Kidney glomerular epithelial cell (primary cell): ENCODE measurements at places on chromosomes 16 and 17.
A peak's percentile ranks its signal among the peaks of the same experiment; 100 is the strongest.

- DNase-seq, result peak; percentile 10
Observed at GRCh38 chr16:80614908-80615671, 74.3 kb downstream of the DYNLRB2 start.

- DNase-seq, result peak; percentile 12
Observed at GRCh38 chr16:66616592-66616991, 12.1 kb downstream of the CMTM3 start.

DNA sequence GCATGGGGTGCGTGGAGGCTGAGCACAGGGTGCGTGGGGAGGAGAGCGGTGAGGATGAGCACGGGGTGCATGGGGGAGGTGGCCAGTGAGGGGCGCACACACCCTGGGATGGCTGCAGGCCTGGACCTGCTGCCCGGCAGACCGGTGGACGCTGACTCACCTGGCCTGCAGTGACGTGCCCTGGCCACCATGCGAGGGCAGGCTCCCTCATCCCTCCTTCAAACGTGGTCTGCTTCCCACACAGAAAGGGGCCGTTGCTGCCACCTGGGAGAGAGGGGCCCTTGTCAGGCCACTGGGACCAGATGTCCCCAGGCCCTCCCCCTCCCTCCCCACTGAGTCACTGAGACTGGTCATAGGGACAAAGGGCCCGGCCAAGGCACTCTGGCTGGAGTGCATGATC, 20.1 kb upstream of the APRT start:
- no peak for DNase-seq

- DNase-seq, result no peak
Observed at GRCh38 chr17:79670537-79671084, 59.8 kb upstream of the RBFOX3 start.

- no peak for DNase-seq
Observed at GRCh38 chr16:54211203-54211602, 75.4 kb downstream of the IRX3 start.

- no peak for DNase-seq
Observed at GRCh38 chr17:5354886-5355415, 64.5 kb downstream of the NUP88 start.

- no peak for DNase-seq
Observed at GRCh38 chr16:20950294-20950693, 49.7 kb downstream of the LYRM1 start.

GRCh38 chr16:17470908-17471718, at the start of gene XYLT1:
Gene XYLT1 (minus strand): TSS chr16:17470960. CDS start chr16:17470796, 164 bp downstream.
- DNase-seq, result peak; percentile 0

DNA sequence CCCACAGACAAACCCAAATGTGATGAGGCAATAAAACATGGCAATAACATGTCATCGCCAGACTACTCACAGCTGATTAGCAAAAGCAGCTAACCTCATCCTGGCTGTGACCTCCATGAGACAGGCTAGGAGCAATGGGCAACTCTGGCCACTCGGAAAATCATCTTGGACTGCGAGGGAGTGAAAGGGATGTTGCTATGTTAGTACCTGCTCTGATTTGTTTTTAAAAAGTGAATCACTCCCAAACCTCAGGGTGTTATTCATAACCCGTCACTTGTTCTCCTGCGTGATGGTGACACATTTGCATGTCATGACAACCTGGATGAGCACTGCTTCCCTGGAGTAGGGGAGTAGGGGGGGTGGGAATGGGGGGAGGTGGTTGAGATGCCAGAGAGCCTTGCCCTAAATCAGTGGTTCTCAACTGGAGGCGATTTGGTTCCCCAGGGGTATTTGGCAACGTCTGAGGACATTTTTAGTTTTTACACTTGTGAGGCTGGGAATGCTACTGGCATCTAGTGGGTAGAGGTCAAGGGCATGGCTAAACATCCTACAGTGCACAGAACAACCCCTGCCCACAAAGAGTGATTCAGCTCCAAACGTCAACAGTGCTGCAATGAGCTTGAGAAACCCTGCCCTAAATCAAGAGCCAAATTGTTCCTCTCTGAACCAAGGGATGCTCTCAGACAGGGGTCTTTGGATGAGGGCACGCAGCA, 241.7 kb downstream of the SOX9 start:
- peak; percentile 89 for DNase-seq

GRCh38 chr16:177981-178667, 1.6 kb downstream of the HBA1 start:
- no peak for DNase-seq

GRCh38 chr17:2191227-2191626, 112.4 kb downstream of the SMG6 start:
- no peak for DNase-seq

DNA sequence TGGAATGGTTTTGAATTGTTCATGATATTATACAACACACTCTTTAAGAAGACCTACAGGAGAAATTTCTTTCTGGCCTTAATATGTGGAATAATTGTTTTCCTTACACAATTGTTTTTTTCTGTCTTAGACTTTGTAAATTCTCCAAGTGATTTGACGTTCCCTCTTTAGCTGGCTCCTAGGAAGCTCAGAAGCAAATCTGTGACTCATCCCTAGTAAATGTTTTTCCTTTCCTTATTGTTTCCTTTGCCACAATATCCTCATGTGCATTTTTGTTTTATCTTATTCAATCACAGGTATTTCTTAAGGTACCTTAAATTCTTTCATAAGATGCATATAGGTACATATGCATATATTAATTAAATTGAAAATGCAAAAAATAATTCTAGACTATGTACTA, 13.5 kb downstream of the KIAA0753 start:
- no peak for DNase-seq

- DNase-seq, result no peak
Observed at GRCh38 chr17:66487981-66488468, 185.6 kb downstream of the PRKCA start.

- DNase-seq, result no peak
Observed at GRCh38 chr16:16578701-16579100, 199.8 kb downstream of the NPIPA7 start.

GRCh38 chr17:77098884-77099545, 41.8 kb upstream of the SEC14L1 start:
- no peak for DNase-seq

DNA sequence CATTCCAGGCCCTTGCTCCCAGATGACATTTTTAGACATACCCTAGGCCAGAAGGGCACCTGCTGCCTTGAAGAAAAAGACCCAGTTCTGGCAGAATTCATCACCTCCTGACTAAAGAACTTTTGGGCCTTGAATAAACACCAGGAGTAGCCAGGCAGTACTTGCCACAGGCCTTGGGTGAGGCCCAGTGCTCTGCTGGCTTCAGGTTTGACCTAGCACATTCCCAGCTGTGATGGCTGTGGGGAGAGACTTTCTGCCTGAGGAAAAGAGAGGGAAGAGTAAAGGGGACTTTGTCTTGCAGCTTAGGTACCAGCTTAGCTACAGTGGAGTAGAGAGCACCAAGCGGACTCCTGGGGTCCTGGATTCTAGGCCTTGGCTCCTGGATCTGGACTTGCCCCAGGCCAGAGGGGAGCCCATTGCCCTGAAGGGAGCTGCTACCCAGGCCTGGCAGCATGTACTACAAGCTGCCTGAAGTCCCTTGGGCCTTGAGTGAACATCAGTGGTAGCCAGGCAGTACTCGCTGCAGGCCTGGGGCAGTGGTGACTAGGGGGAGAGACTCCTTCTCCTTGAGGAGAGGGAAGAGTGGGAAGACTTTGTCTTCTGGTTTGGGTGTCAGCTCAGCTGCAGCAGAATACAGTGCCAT, 44.3 kb downstream of the ABCA8 start:
- DNase-seq, result no peak

DNA sequence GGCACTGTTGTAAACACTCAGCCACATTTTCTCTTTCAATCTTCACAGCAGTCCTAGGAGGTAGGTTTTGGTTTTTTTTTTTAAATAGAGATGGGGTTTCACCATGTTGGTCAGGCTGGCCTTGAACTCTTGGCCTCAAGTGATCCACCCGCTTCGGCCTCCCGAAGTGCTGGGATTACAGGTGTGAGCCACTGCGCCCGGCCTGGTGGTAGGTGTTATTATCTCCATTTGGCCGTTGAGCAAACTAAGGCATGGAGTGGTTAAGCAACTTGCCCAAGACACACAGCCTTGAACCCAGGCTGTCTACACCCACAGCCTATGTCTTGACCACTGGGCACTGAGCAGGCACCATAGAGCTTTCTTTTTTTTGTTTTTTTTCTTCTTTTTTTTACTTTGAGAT, 8.6 kb downstream of the SGCA start:
- DNase-seq, result no peak

- no peak for DNase-seq
Observed at GRCh38 chr17:20077978-20078685, 69.0 kb downstream of the SPECC1 start.
